ENCODE measurements at places on chromosomes 11 and 22.

DNA sequence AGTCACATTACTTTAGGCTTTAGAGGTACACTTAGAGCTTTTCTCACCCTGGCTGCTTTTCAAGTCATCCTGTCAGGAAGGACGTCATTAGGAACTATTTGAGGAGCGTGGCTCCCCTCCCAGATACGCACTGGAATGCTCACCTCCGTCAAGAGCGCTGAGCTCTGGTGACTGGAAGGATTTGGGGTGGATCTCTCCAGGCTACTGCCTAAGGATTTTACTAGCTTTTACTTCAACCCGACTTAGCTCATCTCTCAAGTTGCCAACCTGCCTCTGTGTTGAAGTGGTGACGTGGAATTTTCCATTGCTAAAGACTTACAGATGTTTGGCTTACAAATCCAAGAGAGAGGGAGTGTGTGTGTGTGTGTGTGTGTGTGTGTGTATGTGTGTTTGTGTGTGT lies 355.3 kb upstream of the CCDC90B start:
- DNase-seq = no peak

GRCh38 chr22:31439808-31440207 lies 40.4 kb downstream of the DRG1 start:
- DNase-seq = no peak

GRCh38 chr11:15912825-15913224 lies 443.5 kb downstream of the SOX6 start:
- no peak for DNase-seq

GRCh38 chr22:17871726-17872458 lies 97.6 kb upstream of the BID start:
- no peak for DNase-seq

DNA sequence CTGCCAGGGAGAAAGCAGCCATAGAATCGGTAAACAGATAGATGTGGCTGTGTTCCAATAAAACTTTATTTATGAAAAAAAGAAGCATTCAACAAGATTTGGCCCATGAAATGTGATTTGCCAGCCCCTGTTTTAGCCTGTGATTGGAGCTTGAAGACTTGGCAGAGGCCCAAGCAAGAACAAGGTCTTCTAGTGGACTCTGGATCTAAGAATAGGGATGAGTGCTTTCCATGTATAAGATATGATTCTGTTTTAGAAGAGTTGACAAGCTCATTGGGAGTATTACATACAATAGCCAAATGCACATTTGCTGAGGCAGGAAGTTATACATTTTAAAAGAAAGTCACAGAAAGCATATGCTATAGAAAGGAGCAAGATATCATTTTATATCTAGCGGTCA lies 175.6 kb upstream of the LUZP2 start:
- no peak for DNase-seq

Data from NCI-H524 treated with DMSO at 0.1 percent for 48 hours (cell line).